ENCODE measurements at places on chromosomes 2 and 18. TPM values are rescaled to one million over a fixed set of nuclear protein-coding genes. Genes with fewer than 3 reads are reported as not detected.

GRCh38 chr2:175743011-175743410, 259.1 kb downstream of the LNPK start:
- DNase-seq: no peak

- DNase-seq: no peak
These were observed 219.4 kb downstream of the MREG start for GRCh38 chr2:215793747-215794595.

DNA sequence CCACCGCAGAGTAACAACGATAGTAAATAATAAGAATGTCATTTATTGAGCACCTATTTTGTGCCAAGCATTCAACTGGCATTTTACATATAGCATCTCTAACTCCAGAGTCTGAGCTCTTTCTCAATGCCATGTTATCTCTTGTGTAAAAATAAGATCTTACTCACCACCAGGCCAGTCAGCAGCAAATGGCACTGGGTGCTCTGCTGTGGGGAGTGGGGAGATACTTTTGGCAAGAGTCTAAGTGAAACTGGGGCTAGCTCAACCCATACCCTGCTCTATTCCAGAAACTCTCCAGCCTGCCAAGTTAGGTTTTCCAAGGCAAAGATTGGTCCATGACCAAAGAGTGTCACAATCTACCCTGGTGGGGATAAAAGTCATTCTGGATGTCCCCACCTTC, 5.0 kb upstream of the SLC4A3 start:
- DNase-seq: no peak

- DNase-seq: peak; percentile 76
These were observed 19.2 kb downstream of the E2F6 start for GRCh38 chr2:11446733-11447248.

DNA sequence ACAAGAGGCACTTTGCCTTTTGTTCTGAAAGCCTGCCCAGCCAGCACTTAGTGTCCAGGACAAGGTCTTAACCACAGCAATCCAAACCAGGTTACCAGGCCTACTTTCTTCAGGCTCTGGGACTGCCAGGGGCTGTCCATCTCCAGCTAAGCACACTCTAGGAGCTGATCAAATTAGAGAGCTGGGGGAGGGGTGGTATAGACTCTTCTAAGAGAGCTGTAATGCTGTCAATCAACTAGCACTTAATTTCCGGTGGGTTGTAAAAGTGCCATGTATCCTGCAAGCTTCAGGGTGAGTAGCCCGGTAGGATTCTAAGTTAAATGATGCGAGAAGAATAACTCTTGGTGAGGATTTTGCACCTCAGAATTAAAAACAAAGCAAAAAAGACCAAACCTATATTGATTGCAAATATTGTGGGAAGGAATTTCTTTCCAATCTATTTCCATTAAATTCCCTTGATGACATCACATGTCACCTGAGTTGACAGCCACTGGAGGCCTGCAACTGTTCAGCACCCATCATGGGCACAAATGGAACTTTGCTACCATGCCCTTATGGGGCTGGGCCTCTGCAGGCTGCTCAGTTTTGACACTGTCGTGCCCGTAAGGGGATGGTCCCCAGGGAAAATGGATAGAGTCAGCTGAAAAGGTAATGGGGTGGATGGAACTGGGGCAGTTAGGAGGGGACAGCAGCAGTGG, 8.7 kb upstream of the COX7A2L start:
- DNase-seq: peak; percentile 23

DNA sequence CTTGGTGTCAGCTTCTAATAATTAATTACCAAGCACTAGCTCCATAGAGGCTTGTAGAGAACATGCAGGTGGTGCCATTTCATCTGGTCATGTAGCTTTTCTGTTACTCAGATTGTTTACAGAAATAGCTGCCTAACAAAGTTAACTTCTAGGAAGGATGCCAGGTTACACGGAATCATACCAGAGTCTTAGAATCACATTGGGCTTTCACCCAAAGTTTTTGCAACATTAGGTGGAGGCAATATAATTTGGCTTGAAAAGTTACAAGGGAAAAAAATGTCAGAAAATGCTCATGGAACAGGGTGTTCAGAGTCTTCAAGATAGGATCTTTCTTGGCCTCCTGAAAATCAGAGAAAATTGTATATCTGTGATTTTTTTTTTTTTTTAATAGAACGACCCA, 135.6 kb downstream of the ARHGAP15 start:
- DNase-seq: no peak

GRCh38 chr2:200609028-200609614, 23.3 kb downstream of the AOX1 start:
- DNase-seq: no peak

DNA sequence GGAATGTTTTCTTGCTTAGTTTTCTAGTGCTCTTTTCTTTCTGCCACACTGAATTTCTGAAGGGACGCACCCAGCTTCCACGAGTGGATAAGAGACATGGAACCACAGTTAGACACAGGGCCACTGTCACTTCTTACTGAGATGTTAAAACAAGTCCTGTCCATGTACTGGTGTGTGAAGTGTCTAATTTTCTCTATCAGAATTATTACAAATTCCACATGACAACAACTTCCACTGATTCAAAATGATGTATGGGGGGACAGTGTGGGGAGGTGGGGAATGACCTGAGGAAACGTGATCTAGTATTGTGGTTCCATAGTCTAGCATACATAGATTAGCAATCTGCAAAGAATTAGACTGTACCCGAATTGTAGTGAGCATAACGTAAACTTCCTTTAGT, 169.6 kb downstream of the TMEM247 start:
- DNase-seq: no peak

DNA sequence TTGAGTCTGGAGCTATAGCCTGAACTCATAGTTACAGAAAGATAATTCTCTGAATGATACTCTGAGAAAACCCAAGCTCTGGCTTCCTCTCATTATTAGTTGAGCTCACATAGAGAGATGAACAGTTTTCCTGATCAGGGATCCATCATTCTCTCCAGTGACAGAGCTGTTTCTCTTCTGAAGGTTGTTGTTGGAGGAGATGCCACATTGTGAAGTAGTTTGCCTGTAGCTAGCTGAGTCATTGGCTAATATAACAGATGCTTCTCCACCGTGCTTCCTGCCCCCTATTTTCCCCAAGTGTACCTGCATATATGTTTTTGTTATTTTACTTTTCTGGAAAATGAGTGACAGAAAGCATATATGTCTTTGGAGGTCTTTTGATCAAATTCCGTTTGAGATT, 64.6 kb downstream of the OSBPL6 start:
- DNase-seq: no peak

- no peak for DNase-seq
These were observed 48.6 kb upstream of the RPL31 start for GRCh38 chr2:100953406-100954043.

- no peak for DNase-seq
These were observed 23.2 kb downstream of the LAMA3 start for GRCh38 chr18:23712445-23712844.

- no peak for DNase-seq
These were observed 43.7 kb upstream of the TMEM163 start for GRCh38 chr2:134762508-134762907.

GRCh38 chr2:133498662-133499585, 69.3 kb downstream of the NCKAP5 start:
- DNase-seq: peak; percentile 68

- DNase-seq: peak; percentile 22
These were observed 91.5 kb upstream of the LPIN2 start for GRCh38 chr18:3104190-3105054.

GRCh38 chr18:50075772-50076171, 119.2 kb downstream of the MYO5B start:
- DNase-seq: peak; percentile 64

DNA sequence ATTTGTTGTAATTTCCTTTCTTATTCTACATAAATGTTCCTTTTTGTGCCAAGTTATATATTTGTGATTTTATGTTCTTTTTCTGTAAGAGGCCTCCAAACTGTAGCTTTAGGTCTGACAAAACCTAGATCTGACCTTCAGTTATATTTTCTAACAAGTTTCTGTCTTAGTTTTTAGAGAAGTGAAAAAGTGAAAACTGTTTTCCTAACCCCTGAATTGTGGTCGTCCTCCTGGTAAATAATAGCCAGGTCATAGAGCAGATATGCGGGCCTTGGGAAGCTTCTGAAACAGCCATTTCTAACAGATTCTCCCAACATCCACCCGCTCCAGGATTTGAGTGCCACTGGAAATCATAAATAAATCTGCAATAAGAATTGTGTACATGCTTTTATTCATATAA, 398.4 kb upstream of the CWC22 start:
- no peak for DNase-seq

GRCh38 chr2:186648130-186648529, 45.7 kb upstream of the FAM171B start:
- no peak for DNase-seq

GRCh38 chr2:46724107-46724506, 191.5 kb downstream of the MCFD2 start:
- no peak for DNase-seq

DNA sequence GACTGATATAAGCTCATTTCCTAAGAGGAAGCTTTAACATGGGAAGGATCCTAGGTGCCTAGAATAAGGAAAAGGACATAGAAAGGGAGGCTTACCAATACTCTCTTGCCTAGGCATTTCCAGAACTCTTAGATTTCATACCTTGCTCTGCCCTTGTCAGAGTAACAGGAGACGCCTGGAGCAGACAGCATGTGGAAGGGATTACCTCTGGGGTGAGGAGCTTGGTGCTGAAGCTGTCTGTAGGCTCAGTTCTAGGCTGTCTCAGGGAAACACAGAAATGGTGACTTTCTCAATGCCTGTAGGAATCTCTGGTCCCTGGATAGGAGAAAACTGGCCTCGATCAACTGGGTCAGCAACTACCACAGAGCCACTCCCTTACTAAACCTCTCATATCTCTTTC, 150.0 kb downstream of the SLC4A3 start:
- DNase-seq: no peak

GRCh38 chr2:215552144-215552580, 116.3 kb upstream of the FN1 start:
- no peak for DNase-seq

- no peak for DNase-seq
These were observed 19.2 kb upstream of the SLC14A2 start for GRCh38 chr18:45596036-45596435.

DNA sequence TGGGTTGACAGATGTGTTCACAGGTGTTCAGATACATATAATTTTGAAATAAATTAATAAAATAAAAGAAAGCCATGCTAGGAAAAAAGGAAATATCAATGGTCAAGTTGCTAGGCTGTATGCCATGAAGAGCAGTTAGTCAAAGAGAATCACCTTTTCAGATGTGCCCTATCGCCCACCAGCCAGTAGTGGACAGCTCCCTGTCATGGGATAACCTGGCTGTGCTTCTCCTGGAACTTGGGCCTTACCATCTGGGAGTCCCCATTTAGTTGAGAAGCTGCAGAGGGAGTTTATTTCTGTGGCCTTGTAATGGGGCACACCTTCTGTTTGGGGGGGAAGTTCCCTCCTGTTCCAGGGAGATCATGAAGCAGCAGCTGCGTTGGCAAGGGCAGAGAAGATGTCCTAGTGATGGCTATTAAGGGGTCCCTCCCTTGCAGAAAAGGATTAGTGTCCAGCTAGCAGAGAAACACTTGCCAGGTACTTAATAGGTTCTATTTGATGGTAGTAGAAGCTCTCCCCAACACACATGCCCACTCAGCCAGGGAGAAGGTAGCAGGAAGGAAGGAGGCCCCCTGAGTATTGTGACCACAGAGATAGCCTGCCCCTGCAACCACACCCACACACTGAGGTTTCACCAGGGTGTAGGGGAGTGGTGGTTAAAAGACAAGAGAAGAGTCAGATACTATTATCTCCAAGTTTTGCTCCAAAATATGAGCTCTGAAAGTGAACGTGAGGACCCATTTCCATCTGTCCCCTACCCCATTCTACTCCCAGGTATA, 117.7 kb downstream of the B3GNT2 start:
- no peak for DNase-seq

Gene MOCOS
- polyA plus RNA-seq: 19.7 TPM

Gene CAPN14
- not detected for polyA plus RNA-seq

Gene IL36B
- not detected for polyA plus RNA-seq

Gene GAL3ST2
- polyA plus RNA-seq: 0.03 TPM

Gene ANKRD29
- 3.5 TPM for polyA plus RNA-seq

Gene NDC80
- polyA plus RNA-seq: 0.81 TPM

Gene SUPT7L
- 20.7 TPM for polyA plus RNA-seq

Gene MOB1A
- polyA plus RNA-seq: 43.9 TPM

Gene ALK
- polyA plus RNA-seq: not detected

Gene IRS1
- polyA plus RNA-seq: 4.7 TPM

Gene HOXD8
- 0.89 TPM for polyA plus RNA-seq

Gene IL1RN
- polyA plus RNA-seq: 21.3 TPM

Gene SETBP1
- 1.8 TPM for polyA plus RNA-seq

Gene GPR17
- polyA plus RNA-seq: 0.18 TPM

Gene DOK6
- 5.7 TPM for polyA plus RNA-seq

Gene NYAP2
- polyA plus RNA-seq: not detected
